NCI-H187 (cell line): ENCODE measurements at places on chromosomes 4 and X.

DNA sequence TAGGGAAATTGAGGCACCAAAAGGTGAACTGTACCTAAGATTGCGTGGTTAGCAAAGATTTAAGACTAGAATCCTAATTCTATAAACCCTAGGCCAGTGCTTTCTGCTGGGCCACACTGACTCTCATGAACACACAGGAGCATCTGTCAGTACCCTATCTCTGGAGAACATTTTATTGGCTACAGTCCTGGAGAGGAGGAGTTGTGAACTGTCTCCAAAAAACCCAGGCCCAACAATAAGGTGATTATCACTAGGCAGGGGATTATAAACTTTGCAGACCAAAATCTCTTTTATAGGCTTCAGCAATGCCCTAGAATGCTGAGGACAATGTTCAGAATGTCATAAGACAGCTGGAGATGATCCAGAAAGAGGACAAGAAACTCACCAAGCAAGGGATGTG is 24.1 kb downstream of the OPHN1 start:
- DNase-seq, result no peak

DNA sequence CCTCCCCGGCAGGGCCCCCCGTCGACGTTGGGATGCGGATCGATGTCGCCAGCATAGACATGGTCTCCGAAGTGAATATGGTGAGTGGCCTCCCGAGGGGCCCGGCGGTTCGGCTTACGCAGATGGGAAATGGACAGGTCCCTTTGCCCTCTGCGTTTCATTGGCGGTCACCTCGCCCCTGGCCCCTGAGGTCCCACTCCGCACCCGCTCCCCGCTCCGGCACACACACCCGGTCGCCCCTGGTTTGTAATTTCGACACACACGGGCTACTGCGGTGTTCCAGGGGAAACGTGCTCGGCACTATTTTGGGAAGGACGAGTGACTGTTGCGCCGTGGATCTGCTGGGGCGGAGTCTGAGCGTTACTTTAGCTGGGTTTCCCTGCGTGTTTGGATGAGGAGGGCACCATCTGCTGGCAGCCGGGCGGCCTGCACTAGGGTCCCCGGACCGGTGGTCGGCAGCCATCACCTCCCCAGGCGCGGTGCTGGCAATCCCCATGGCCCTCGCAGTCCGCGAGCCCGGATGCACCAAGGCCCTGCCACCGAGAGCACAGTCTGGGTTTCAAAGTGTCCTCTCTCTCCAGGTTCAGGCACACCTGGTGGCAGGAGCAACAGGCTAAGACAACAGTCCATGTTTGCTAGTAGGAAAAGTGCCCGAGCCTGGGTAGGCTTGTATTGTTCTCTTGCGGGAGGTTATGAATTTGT is 1.2 kb downstream of the GABRB1 start:
- no peak for DNase-seq

DNA sequence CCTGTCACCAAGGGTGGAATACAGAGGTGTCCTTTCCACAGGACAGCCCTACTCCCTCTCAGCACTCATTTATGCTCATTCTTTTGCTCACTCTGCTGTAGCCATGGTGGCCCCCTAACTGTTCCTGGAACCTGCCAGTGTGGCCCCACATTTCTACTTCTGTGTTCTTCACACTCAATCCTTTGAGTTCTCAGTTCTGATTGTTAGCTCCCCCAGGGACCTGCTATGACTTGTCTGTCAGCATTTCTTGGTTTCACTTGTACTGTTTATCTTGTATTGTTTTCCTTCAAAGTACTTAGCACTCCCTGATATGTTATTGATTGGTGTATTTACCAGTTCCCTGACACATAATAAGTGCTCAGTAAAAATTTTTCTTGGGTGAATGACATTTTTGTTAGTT is 14.9 kb downstream of the VBP1 start:
- no peak for DNase-seq

DNA sequence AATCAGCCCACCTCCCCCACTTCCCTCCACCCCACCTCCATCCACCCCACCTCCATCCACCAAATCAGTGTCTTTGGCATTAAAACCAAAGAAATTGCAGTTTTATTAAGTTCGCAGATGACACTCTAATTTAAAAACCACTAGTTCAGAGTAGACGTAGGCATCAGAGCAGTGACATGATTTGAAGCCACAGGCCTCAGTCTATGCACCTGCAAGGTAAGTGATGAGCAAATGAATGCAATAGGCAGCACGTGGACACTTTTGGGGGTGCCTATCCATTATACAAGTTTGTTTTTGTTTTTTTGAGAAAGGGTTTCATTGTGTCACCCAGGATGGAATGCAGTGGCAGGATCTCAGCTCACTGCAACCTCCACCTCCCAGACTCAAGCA is 88.0 kb upstream of the TRIM2 start:
- no peak for DNase-seq

DNA sequence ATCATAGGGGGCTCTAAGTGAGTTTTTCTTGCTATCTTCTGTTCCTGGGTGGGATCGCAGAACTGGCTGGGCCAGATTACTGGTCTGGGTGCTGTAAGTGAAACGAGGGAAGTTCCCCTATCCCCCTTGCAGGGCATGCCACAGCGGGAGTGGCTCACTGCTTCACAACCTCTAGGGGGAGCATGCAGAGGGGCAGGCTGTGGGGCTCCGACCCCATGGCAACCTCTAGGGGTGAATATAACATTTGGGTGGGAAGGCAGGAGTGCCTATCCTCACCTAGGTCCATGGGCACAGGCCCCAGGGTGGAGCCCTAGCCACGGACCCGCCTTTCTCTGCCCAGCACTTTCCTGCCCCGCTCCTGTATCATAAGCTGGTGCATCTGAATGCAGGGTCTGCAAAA is 1.7 kb upstream of the RRAGB start:
- DNase-seq, result no peak

GRCh38 chr4:147546349-147546748 is 65.5 kb downstream of the EDNRA start:
- DNase-seq, result no peak

GRCh38 chrX:39477762-39478120 is 620.0 kb downstream of the BCOR start:
- no peak for DNase-seq

- DNase-seq, result no peak
Observed at GRCh38 chr4:20253283-20253734, 1.6 kb downstream of the SLIT2 start.

GRCh38 chr4:13541720-13542576 is 2.4 kb downstream of the NKX3-2 start:
- DNase-seq, result no peak

DNA sequence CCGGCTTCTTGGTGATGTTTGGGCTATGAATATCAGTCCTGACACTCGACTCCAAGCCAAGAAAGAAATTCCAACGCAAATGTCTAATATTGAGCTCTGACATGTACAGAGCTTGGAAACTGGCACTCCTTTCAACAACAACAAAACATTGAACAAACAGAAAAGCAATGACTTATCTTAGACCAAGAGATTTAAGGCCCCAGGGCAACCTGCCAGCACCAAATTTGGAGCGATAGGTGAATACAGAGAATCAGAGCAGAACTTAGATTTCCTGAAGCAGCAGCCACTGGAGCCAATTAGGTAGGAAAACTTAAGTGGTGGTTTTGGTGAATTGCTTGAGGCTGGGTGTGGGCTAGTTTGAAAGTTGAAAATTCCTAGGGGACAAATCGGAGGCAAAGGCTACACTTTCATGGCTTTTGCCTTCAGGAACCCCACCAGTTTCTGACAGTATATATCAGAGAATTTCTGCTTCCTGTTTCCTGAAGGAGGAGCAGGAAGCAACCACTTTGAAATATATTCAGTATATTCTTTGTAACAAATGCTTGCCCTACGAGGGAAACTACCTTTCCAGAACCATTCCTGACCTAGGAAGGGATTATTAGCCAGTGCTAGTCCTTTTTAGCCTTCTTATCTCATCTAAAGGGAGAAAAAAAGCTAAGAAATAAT is 10.1 kb upstream of the FMR1 start:
- DNase-seq, result no peak

- DNase-seq, result no peak
Observed at GRCh38 chrX:40157228-40158035, 59.7 kb upstream of the BCOR start.
